Muscle of leg (tissue), 16 donors: ENCODE measurements at places on chromosomes 7 and 10. TPM values are rescaled to one million over a fixed set of nuclear protein-coding genes. Genes with fewer than 3 reads are reported as not detected.

Gene MMRN2
- 23.1 TPM for total RNA-seq

Gene GIMAP6
- 18.7 TPM for total RNA-seq

Gene ZNF736
- total RNA-seq = 10.4 TPM

Gene PAPSS2
- total RNA-seq = 10.9 TPM

Gene ZNF727
- total RNA-seq = 0.44 TPM

Gene TRIM4
- 16.5 TPM for total RNA-seq

Gene TDRD1
- total RNA-seq = 0.13 TPM

Gene SLC26A3
- total RNA-seq = not detected

Gene TUBB8
- 0.09 TPM for total RNA-seq

Gene TMEM130
- 2.3 TPM for total RNA-seq

Gene MALRD1
- 2.7 TPM for total RNA-seq

Gene DLG5
- 12.9 TPM for total RNA-seq

Gene CLRN3
- total RNA-seq = 0.09 TPM

Gene GRID1
- total RNA-seq = 2.7 TPM

Gene SFTPD
- total RNA-seq = 1.1 TPM

Gene AP5Z1
- 12.8 TPM for total RNA-seq

Gene ARHGEF5
- 0.93 TPM for total RNA-seq

Gene ARID5B
- total RNA-seq = 13.8 TPM

Gene ZNF804B
- total RNA-seq = under 0.01 TPM

Gene ZNF680
- 14.1 TPM for total RNA-seq

Gene CAMK1D
- 5.1 TPM for total RNA-seq

Gene SUN3
- not detected for total RNA-seq

Gene MGMT
- total RNA-seq = 28.5 TPM

Gene NXPH1
- total RNA-seq = not detected

Gene ABCB4
- total RNA-seq = 0.49 TPM

Gene PON1
- total RNA-seq = 0.31 TPM

Gene PWWP2B
- total RNA-seq = 15.1 TPM

Gene CRYGN
- 0.09 TPM for total RNA-seq

Gene GIMAP2
- total RNA-seq = 7.4 TPM

Gene VIPR2
- 8.5 TPM for total RNA-seq

Gene ADRB1
- total RNA-seq = 0.09 TPM

Gene C10orf62
- total RNA-seq = not detected

Gene SBDS
- total RNA-seq = 172 TPM

Gene HTR7
- total RNA-seq = 0.18 TPM

Gene LRRC61
- total RNA-seq = 3.6 TPM

Gene HOXA11
- 4.7 TPM for total RNA-seq

Gene SAP25
- 0.98 TPM for total RNA-seq

Gene IFIT1B
- 1.1 TPM for total RNA-seq

Gene AUTS2
- 28.6 TPM for total RNA-seq

Gene CLCN1
- 1.1 TPM for total RNA-seq

Gene PCDH15
- total RNA-seq = 0.27 TPM
